BJ (cell line): ENCODE measurements at places on chromosomes 5 and 9.

- no peak for DNase-seq
Measured at GRCh38 chr9:133640580-133641395, 4.6 kb downstream of the DBH start.

- DNase-seq: no peak
Measured at GRCh38 chr9:92325991-92326500, 293 bp downstream of the CENPP start.

DNA sequence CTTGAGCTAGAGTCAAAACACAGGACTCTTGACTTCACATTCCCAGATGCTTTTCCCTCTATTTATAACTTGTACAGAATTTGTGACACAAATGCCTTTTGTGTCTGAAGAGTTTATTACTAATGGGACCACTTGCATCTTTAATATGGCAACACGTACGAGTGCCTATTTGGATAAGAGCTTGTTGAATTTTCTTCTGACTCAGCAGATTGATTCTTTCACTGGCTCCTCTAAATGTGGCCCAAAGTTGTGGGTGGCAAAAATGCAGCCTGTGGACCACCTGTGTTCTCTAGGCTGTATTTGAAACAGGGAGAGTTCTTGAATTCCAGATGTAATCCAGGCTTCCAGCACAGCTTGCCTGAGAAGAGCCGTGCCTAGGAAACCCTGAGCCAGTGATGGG is 34.1 kb upstream of the ERCC6L2 start:
- no peak for DNase-seq

GRCh38 chr5:57398413-57399093 is 84.1 kb downstream of the ACTBL2 start:
- DNase-seq: no peak

DNA sequence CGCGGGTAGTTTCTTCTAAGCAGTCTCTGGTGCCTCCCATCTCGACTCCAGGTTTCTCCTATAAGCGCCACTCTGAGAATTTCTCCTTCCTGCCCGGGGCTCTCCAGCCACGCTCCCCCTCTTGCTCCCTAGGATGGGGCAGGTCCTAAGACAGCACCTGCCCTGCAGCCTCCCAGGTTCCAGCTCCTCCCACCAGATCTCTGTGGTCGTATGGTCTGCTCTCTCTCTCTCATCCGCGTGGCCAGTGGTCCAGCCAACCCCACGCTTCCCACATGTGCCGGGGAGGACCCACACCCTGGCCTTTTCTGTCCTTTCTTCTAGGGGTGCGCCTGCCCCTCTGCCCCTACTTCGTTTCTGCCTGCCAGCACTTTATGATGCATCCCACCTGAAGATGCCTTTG is 40.5 kb downstream of the MVB12B start:
- DNase-seq: no peak
